Stimulated activated CD4-positive, alpha-beta T cell treated with anti-CD3 and anti-CD28 coated beads, TNF-alpha, amount 100 ng/mL, for 1 hour (primary cell): ENCODE measurements at places on chromosomes 5 and 9.

GRCh38 chr9:93678199-93679019 is 102.0 kb downstream of the PHF2 start:
- no peak for DNase-seq

GRCh38 chr5:103927739-103928138 is 365.1 kb upstream of the NUDT12 start:
- no peak for DNase-seq

DNA sequence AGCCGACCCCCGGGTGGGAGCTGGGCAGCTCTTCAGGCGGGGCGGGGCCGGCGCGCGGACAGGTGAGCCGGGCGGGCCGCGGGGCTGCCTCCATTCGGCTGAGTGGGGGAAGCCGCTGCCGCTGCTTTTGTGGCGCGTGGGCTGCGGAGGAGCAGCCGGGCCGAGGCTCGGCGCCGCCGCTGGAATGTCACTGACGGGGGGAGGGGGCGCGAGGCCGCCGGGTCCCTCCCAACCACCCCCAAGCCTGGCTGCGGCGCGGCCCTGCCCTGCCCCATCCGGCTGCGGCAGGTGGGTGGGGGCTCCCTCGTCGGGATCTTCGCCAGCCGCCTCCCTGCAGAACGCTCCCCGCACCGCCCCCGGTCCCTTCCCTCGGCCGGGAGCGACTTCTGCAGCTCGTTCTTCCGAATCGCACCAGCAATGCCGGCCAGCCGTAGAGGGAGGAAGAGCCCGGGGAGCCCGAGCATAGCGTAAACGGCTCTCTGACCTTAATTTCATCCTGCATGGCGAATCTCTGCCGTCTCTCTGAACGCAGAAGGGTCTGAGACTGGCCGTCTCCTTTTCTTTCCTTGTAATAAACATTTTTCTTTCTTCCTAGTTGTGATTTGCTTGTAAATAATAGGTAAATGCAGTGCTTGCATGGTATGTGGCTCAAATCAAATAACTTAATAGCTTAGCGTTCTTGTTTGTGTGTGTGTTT is 505 bp downstream of the SPTAN1 start:
- peak; percentile 10 for DNase-seq

DNA sequence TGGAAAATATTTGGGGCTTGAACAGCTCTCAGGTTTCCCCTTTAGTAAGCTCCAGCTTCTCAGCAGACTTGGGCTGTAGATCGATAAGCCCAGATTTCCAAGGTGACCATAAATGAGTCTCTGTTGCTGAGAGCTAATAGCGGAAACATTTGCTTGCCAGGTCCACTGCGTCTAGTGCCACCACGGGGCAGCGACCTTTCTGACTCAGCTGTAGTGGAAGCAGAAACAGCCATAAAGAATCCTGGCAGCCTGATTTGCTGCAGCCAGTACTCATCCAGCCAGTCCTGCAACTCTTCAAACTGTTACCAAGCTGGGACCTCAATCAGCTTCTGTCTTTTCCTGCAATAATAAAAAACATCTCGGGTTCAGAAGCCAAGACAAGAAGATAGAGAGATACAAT is 241.7 kb downstream of the DOCK8 start:
- no peak for DNase-seq

- no peak for DNase-seq
Measured at GRCh38 chr5:150035139-150035895, 34.8 kb downstream of the HMGXB3 start.

DNA sequence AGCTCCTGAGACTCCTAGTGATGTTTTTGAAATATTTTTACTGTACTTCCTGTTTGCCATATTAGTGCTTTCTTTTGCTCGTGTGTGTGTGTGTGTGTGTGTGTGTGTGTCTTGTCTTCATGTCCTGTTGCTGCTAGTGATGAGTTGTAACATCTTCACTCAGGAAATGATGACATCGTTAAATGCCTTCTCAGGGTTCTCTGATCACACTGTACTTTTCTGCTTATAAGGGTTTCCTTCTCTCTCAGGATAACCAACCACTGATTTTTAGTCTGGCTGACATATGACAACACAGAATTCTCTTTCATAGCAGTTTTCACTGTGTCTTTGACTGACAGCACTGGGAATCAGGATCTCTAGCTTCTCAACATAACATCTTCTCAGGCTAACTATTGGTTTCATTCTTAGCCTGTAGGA is 16.1 kb downstream of the SV2C start:
- DNase-seq: no peak

DNA sequence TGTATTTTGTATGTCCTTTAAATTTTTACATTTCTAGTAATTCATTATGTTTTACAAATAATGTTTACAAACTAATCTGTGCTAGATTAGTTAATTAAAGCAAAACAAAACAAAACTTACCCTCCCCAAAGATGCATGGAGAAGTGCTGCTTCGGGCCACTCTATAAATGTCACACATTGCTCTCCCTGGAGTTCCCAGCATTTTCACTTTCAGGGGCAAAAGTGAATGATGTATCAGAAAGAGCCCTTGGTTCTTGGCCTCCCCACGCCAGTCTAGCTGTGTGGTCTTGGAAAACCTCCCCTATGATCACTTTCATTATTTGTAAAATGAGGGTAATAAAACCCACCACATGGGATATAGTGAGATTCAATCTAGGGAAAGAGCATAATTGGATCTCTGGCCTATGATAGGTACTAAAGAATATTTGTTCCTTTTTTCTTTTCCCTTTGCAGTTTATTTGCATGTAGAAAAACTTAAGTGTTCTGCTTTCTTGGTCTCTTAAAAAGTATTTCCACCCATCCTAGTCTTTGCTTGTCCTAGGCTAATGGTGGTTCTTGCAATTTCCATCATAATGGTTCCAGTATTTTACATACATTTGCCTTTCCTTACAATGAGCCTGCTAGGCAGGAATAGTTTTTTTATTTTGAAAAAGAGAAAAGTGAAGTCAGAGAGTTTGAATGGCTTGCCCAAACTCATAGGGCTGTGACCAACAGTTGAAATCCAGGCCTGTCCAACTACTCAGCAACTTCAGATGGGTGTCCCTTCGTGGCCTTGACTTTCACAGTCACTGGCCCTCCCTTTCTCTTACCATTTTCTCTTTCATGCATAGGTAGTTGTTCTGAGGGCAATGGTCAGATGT is 184.5 kb upstream of the KLF4 start:
- no peak for DNase-seq

DNA sequence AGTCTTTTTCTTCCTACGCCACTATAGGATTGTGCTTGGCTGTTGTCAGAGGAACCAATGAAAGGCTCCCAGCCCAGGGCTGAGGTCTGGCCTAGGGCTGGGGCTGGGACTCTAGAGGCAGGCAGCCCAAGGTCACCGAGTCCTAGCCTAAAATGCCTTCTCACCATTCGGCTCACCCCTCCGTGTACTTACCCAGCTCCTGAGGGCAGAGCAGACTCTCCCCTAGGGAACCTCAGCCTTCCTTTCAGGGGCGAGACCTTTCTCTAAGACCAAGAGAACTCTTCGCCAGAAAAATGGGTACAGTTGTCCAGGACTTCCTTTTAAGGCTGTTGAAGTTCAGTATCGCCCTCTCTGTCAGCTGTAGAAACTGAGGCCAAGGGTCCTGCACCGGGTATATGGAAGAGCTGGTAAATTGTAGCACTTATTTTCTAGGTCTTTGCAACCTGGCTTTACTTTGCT is 1.7 kb upstream of the SPRY4 start:
- DNase-seq: no peak

- no peak for DNase-seq
Measured at GRCh38 chr5:107670932-107671741, at the start of gene EFNA5. EFNA5 (minus strand) TSS chr5:107670937.

GRCh38 chr5:5487585-5488360 is 65.3 kb downstream of the ICE1 start:
- DNase-seq: no peak
